Calu3 (cell line): ENCODE measurements at places on chromosomes 2 and 18.

DNA sequence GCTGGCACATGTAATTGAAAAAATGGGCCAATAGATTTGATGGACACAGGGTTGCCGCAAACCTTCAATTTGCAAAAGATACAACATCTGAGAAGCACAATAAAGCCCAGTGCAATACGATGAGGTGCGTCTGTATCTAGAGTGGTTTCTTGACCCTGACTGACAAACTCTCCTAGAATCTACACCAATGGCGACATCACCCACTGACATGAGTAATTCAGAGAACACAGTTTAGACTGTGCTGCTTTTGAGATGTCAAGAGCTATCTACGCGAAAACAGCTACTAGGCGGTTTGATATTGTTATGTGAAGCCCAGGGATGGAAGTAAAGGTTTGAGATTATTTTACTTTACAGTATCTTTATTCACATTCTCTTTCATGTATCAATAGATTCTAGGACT, 104.9 kb downstream of the EIPR1 start:
- no peaks in the 10 kb centered on the region for H3K27me3 ChIP-seq
- H3K4me1 ChIP-seq: no peaks in the 10 kb centered on the region
- DNase-seq: no peak
- no peak overlapping the region for H3K27ac ChIP-seq
- no peaks in the 10 kb centered on the region for H3K36me3 ChIP-seq

DNA sequence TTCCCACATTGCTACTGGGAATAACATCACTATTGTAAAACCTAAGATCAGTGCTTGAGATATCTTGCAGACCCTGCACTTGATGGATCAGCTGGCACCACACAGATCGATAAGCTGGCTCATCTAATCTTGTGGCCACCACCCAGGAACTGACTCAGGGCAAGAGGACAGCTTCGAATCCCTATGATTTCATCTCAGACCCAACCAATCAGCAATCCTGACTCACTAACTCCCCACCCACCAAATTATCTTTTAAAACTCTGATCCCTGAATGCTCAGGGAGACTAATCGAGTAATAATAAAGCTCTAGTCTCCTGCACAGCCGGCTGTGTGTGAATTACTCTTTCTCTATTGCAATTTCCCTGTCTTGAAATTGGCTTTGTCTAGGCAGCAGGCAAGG, 11.3 kb upstream of the TEX44 start:
- no peak overlapping the region for H3K4me3 ChIP-seq
- H3K4me1 ChIP-seq: no peaks in the 10 kb centered on the region
- no peak overlapping the region for H3K27ac ChIP-seq

- H3K4me1 ChIP-seq: peaks cover 8% of the 10 kb centered on the region
- H3K36me3 ChIP-seq: no peaks in the 10 kb centered on the region
- no peak overlapping the region for H3K4me3 ChIP-seq
- H3K27me3 ChIP-seq: no peaks in the 10 kb centered on the region
- DNase-seq: no peak
- no peak overlapping the region for H3K27ac ChIP-seq
Measured at GRCh38 chr2:229947544-229947943, 25.2 kb downstream of the FBXO36 start.

DNA sequence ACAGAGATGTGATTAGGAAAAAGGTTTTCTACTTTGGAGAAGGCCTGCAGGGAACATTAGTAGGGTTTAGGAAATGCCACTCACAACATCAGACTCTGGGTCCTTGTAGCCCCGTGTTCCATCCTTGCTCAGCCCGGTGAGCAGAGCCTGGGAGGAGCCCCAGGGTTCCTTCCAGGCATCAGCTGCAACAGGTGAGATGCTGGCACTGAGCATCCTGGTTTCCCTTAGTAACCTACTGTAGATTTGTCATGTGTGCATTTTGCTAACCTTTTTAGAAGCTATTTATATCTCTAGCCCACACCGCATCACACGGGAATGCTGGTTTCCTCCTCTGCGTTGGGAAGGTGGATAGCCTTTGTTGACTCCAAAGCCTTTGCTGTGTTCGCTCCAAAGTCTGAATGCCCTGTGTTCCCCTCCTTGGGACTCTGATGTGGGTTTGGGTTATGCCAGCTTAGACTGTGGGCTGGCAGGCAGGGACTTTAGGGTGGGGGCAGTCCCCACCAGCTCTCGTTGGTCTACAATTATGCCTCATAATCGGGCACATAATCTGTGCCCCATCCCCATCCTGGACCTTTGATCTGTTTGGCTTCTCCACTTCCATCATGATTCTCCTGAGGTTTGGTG, 69.3 kb downstream of the TMEM247 start:
- no peak for DNase-seq
- no peak overlapping the region for H3K4me3 ChIP-seq
- H3K27ac ChIP-seq: no peak overlapping the region
- H3K36me3 ChIP-seq: peaks cover 7% of the 10 kb centered on the region

DNA sequence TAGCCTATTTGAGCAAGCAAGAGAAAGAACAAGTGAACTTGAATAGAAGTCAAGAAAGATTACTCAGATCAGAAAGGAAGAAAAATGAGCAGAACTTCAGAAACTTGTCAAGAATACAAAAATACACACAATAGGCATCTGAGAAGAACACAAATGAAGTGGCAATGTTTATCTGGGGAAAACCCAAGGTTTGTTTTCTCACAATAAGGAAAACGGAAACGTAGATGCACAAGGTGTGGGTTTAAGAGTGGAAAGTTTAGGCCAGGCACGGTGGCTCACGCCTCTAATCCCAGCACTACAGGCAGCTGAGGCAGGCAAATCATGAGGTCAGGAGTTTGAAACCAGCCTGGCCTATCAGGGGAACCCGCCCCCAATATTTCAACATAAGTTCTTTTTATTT, 159.5 kb upstream of the GYPC start:
- no peaks in the 10 kb centered on the region for H3K27me3 ChIP-seq
- no peak for DNase-seq
- no peak overlapping the region for H3K4me3 ChIP-seq
- no peaks in the 10 kb centered on the region for H3K4me1 ChIP-seq
- no peak overlapping the region for H3K27ac ChIP-seq

DNA sequence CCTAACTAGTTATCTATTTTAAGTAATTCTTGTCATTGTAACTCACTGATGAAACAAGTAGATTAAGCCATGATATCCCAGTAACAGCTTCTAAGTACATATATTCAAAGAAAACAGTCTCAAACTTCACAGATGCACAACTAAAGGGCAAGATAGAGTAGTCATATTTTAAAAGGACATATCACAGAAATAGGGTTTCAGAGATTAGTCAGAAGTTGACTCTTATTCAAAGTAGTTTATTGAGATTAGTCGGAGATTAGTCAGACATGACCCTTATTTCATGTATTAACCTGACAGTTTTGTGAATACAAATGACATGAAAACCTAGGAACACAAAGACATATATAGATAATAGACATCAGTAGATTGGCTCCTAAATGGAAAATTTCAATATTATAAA, 15.9 kb upstream of the CHAC2 start:
- H3K27me3 ChIP-seq: no peaks in the 10 kb centered on the region
- H3K4me1 ChIP-seq: no peaks in the 10 kb centered on the region
- no peak overlapping the region for H3K27ac ChIP-seq
- H3K4me3 ChIP-seq: no peak overlapping the region
- DNase-seq: no peak

DNA sequence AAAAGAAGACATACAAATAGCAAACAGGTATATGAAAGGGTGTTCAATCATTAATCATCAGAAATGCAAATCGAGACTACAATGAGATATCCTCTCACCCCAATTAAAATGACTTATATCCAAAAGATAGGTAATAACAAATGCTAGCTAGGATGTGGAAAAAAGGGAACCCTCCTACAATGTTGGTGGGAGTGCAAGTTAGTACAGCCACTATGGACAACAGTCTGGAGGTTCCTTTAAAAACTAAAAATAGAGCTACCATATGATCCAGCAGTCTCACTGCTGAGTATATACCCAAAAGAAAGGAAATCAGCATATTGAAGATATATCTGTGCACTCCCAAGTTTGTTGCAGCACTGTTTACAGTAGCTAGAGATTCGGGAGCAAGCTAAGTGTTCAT, 271.5 kb downstream of the MBD5 start:
- H3K4me1 ChIP-seq: no peaks in the 10 kb centered on the region
- H3K27me3 ChIP-seq: no peaks in the 10 kb centered on the region
- no peak overlapping the region for H3K27ac ChIP-seq
- H3K36me3 ChIP-seq: no peaks in the 10 kb centered on the region
- no peak overlapping the region for H3K4me3 ChIP-seq

DNA sequence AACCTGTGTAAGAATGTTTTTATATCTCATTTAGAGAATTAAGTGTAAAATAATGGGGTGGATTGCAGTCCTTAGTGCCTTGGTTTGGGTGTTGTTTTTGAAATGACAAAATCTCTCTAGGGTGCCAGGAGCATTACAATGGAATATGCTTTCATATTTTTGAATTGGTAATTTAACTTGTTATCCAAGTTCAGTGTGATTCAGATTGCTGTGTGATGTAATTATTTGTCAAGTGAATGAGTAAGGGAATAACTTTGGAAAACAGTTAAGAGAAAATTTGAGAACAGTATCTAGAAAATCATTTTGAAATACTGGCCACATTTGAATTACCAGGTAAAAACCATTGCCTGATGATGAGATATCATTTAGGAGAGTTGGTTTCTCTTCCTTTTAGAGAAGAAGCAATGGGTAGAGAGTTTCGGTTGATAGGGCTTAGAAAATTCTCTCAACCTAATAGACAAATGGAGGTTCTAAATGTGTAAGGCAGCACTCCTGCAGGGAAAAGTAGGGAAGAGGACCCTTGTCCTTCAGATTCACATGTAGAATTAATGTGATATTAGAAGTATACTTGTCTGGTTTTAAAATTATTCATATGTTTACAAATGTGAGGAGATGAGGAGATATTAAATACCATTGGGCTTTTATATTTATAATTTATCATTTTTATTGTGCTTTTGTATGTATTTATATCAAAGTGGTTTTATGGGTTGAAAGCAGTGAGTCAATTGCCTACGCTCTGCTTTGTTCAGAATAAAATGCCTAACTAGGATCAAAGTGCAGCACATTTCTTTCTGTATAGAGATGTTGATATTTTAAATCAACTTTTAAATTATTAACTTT, 124.8 kb downstream of the PHLPP1 start:
- H3K4me1 ChIP-seq: peaks cover 36% of the 10 kb centered on the region
- DNase-seq: no peak
- H3K27me3 ChIP-seq: no peaks in the 10 kb centered on the region

GRCh38 chr2:75303227-75303626, 103.9 kb upstream of the TACR1 start:
- H3K36me3 ChIP-seq: no peaks in the 10 kb centered on the region
- H3K27me3 ChIP-seq: no peaks in the 10 kb centered on the region

DNA sequence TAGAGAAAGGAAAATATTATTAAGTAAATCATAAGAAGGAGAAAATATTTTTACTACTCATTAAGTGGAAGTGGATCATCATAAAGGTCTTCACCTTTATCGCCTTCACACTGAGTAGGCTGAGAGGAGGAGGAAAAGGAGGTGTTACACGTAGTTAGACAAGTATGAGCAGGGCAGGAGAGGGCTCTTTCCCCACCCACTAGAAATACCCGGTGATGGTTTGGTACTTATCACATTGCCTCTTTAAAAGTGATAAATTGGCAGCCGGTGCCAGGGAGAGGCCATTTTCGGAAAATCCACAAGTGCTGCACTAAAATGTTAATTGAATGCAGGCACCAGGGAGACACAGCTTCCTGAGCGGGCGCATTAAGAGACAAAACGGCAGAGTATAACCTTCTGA, 598.7 kb upstream of the SOX11 start:
- DNase-seq: no peak
- no peaks in the 10 kb centered on the region for H3K36me3 ChIP-seq
- no peaks in the 10 kb centered on the region for H3K27me3 ChIP-seq
- H3K27ac ChIP-seq: no peak overlapping the region
- H3K4me3 ChIP-seq: no peak overlapping the region
